NCI-H2081 (cell line): ENCODE measurements at places on chromosomes 12 and 14.

DNA sequence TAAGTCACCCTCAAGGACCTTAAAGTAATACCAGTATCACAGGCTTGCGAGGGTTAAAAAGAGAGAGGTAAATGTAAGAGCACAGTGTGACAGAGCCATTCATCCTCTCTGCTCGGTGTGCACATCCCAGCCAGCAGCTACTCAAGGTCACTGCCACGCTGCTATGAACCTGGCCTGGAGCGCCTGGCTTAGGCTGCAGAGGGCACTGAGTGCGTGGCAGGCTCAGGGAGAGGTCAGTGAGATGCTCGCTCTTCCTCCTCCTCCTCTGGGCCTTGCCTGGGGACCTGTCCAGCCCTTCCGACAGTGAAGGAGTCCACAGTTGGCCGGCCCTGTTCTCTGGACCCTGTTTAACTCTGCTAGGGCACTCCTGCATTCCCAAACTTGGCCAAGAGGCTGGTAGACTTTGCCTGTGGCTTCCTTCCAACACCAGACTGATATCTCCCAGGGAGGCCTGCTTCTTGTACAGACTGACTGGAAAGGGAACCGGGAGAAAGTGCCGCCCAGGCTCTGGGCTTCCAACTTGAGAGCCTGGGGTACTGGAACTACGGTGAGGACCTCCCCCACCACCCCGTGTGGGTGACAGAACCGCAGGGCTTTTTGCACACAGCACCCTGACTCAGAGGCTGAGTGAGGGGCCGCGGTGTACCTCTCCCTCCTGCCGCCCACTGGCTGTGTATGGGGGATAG lies 62.6 kb upstream of the CORO1C start:
- no peak for DNase-seq

GRCh38 chr14:34336501-34336900 lies 125.5 kb downstream of the SPTSSA start:
- no peak for DNase-seq

DNA sequence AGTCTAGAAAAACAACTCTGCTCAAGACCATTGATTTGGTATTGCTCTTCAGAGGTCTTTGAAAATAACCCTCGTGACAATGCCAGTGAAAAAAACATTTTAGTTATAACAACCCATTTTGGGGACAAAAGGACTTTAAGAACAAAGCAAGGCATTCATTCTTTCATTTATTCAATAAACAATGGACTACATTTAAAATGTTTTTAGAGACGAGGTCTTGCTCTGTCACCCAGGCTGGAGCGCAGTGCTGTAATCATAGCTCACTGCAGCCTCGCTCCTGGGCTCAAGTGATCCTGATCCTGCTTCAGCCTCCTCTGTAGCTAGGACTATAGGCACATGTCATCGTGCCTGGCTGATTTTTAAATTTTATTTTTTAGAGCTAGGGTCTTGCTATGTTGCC lies 7.7 kb upstream of the KICS2 start:
- DNase-seq = no peak

DNA sequence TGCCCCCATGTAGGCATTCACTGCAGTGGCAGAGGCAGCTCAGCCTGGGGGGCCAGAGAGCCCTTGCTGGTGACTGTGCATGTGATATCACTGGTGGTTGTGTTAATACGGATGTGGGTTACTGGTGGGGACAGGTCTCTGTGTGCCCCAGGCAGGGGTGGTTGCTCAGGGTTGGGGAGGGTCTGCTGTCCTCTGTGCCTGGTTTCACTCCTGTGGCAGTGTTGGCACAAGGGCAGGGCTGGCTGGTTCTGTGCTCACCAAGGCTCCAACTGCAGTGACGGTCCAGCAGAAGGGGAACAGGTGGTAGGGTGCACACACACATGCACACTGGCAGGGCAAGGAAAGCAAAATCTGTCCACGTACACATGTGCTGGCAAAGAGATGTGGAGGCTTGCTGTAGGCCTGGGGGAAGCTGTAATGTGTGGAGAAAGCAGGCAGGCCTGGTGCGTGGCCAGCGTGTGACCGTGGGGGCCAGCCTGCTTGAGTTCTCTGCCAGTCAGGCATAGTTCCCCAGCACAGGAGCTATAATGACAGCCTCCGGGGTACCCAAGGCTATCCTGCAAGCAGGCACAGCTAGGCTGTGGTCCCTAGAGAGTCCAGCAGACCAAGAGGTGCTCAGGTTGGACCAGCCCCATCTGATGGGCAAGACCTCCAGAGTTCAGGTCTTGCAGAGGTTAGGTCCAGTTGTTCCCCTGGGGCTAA lies 254.6 kb downstream of the FBXL14 start:
- DNase-seq = no peak

- DNase-seq = no peak
Measured at GRCh38 chr14:96940009-96940408, 142.8 kb downstream of the VRK1 start.

GRCh38 chr12:119660076-119660475 lies 7.9 kb upstream of the PRKAB1 start:
- DNase-seq = no peak

DNA sequence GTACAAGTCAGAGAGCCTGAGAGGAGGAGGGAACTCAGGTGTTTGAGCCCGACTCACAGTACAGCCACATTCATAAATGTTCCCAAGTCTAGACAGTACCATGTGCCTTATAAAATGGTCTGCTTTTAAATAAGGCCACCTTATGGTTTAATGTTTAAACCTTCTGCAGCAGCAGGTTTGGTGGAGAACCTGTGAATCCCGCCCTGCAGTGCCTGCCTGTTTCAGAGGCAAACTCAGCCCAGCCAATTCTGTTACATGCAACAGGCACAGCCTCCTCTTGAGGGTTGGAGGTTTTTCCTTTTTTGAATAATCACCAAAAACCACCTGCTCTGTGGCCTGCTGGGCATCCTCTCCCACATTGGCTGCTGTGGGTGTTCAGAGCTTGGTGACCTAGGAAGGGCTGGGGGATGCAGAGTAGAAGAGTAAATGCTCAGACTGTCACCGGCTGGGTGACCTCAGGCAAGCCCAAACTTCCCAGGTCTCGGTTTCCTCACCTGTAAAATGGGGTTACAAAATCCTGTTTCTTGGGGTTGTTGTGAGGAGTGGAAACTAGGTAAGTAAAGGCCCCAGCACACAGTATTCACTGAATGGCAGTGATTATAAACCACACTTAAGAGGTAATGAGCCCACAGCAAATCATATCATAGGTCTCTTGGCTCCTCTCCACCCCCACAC lies 28.0 kb downstream of the NUAK1 start:
- no peak for DNase-seq

DNA sequence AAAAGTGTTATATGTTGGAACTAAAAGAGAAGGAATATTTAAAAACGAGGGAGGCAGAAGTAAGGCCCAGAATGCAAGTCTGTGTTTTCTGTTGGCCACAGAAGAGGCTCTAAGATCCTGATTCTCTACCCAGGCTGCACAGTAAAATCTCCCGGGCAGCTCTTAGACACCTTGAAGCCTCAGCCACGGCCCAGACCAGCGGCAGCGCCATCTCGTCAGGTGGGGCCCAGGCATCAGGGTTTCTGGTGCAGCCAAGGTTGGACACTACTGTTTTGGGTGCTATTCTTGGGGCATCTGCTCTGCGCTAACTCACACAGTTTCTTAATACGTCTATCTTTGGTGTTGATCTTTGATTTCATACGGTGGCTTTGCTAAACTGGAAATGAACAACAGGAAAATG lies 16.8 kb downstream of the FAM181A start:
- no peak for DNase-seq

GRCh38 chr14:34013721-34014060 lies 62.8 kb upstream of the EGLN3 start:
- DNase-seq = no peak

DNA sequence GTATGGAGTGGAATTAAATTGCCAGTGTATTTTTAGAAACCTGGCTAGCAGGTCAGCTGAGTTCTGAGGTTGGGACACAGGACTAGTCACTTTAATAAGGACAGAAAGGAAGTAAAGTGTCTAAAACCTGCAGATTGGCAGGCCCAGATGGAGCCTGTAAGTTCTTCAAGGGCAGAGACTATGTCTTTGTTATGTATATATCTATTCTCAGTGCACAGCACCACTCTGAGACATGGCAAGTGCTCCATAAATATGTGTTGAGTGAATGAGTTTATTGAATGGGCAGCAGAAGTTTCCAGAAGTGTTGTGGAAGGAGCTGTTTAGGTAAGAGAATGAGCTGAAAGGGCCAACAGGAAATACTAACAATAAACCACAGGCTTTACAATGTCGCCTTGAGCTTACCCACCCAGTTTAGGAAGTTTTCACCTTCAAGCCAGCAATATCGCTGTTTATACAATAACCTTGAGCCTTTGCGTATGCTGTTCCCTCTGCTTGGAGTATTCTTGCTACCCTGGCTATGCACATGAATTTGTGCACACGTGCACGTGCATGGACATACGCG lies 109.5 kb upstream of the TMPO start:
- DNase-seq = no peak

GRCh38 chr14:45972416-45972815 lies 679.2 kb downstream of the RPL10L start:
- DNase-seq = no peak

DNA sequence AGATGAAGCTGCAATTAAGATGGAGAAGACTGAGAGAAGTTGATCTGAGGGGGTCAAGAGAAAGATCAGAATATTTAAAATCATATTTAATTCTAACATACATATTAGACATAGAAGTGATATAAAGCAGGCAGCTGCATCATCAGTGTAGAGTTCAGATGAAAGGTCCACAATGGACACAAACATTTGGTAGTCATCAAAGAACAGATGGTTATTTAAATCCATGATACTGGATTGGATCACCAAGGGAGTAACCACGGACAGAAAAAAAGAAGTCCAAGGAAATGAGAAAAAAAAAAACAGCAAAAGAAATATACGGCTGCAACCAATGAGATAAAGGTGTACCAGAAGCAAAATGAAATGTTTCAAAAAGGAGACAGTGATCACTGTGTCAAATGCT lies 20.1 kb downstream of the NOVA1 start:
- no peak for DNase-seq

DNA sequence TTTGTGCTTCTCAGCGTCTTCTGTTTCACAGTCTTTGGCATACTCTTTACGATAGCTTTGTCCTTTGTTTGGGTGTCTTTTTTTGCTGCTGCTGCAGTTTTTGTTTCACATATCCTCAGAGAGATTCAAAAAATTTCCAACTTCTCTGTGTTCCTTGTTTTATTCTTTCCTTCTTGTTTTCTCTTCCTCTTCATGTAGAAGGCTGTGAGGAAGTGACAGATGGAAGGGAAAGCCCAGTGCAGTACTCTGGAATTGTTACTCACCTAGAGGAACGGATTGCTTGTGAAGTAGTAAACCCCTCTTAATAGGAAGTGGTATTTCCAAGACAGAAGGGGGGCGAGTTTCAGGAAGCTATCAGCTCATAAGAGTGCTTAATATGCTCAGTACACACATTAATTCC lies 1.7 kb downstream of the CREBL2 start:
- DNase-seq = no peak

GRCh38 chr14:53109105-53110041 lies 43.8 kb downstream of the DDHD1 start:
- DNase-seq = no peak

DNA sequence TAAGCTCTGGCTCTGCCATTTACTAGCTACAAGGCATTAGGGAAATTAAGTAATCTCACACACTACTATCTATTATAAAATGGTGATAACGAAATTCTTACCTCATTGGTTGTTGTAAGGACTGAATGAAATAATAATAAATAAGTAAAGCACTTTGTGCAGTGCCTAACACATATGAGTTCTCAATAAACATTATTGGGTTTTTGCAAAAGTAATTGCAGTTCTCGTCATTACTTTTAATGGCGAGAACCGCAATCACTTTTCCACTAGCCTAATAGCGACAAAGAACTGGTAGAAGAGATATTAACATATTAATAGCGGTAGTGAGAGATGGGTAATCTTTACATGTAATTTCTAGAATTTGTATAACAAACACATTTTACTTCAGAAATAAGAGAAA lies 9.2 kb downstream of the KRT77 start:
- no peak for DNase-seq

- no peak for DNase-seq
Measured at GRCh38 chr12:81253360-81253759, 175.5 kb downstream of the ACSS3 start.

DNA sequence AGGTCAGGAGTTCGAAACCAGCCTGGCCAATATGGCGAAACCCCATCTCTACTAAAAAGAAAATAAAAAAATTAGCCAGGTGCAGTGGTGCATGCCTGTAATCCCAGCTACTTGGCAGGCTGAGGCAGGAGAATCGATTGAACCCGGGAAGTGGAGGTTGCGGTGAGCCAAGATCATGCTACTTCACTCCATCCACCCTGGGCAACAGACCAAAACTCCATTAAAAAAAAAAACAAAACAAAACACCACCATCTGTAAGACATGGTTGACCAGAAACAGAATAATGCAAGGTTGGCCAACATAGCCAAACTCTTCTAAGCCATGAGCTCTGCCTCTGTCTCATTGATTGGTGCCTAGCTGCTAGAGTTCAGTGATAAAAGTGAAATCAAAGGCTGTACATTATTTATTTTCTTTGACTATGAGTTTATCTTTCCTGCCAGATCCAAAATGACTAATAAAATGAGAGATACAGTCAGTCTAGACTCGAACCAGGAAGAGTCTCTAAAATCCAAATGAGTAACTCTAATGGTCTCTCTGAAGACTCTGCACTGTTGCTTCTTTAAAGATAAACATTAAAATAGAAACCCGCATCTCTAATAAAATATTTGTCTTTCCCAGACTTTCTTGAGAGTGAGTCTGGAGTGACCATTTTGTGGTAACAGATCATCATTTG lies 404.7 kb downstream of the DAD1 start:
- no peak for DNase-seq

GRCh38 chr12:90977224-90977623 lies 22.2 kb upstream of the CCER1 start:
- DNase-seq = no peak

DNA sequence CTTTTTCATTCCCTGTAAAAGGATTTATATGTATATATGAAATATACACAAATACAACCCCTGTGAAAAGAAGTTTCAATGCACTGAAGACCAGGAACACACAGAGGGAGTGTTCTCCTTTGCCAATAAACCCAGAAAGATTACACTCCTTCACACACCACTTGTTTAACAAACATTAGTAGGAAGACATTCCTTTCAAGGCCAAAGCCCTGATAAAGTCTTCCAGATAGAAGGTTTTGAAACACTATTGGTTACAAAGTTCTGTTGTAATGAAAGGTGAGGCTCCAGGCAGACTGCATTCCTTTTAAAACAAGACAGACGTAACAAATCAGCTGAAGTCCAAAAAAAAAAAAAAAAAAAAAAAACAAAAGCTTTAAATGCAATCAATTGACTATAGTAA lies 81.0 kb downstream of the PTPN21 start:
- no peak for DNase-seq

DNA sequence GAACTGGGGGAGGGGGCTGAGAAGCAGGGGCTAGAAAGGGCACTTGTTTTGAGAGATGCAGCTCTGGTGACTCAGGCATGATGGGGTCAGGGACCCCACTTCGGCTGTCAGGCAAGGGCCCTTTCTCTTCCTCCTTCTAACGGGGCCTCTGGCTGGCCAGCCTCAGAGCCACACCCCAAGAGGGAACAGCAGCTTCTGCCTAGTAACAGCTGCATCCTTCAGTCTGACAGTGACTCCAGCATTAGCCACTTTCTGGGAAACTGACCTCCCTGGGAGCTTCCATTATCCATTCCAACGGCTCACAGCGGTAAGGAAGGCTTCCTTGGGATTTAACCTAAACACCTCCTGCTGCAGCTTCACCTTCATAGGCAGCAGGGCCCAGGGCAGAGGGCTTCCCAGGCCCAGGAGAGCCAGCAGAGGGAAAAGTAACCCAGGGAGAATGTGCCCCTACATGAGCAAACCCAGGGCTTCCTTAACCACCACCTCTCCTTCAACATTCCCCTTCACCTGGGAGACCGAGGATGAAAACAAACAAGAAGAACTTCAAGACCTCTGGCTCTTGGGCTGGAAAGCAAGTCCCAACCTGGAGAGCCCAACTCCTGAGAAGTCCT lies 2.7 kb downstream of the NCKAP5L start:
- no peak for DNase-seq
